ENCODE measurements at places on chromosomes 3 and 15.
A peak's percentile ranks its signal among the peaks of the same experiment; 100 is the strongest.

DNA sequence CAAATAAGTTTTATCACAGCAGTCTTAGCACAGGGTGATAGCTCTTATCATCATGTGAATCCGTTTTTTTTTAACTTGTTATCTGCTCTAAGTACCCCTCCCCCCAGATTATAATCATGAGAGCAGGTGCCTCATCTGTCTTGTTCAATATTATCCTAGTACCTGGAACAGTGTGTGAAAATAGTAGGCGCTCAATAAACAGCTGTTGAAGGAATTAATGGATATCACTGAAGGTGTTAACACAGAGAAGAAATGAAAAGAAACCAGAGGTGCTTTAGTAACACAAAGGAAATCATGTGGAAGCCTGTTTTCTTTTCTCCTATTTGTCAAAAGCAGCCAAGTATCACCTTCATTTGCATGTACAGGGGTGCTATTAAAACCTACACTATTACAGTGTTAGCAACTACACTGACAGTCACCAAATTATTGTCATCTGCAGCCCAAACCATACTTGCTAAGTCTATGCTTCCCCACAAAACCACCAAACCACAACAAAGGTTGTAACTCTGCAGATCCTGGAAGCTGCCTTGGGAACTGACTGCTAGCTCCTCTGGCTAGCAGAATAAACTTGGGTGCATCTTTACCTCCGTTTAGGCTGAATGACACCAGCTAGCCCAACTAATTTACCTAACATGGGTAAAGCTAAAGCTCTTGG is 2.9 kb downstream of the XPC start:
- peak; percentile 29 for ATAC-seq

DNA sequence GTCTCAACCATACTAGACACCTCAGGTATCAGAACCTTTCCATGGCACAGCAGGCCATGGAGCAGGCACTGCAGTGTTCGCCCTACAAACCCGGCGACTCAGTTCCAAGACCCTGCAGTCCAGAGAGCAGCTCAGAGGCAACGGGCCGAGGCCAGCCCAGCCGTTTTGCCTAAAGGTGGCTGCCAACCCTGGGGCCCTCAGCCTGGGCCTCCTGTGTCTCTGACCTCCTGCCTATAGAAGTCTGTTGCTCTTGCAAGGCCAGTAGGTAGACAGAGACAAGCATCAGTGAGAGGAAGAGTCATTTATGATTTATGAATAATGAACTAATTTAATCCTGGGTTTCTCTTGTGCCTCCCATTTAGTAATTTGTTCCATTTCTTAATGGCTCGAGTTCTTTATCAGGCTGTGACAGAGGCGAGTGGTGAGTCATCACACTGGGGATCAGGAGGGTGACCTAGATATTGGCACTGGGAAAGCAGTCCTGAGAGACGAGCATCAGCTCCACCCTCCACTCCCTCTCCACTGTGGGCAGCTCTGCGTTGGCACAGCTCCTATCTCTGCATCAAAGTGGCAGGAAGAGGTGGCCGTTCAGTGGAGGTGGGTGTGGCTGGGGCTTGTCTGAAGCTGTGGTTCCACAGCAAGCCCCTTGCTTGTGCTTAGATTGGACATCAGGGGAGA is 79.8 kb downstream of the ABHD5 start:
- ATAC-seq, result peak; percentile 65

- no peak for ATAC-seq
These were observed 604 bp upstream of the TJP1 start for GRCh38 chr15:29822684-29823459.

DNA sequence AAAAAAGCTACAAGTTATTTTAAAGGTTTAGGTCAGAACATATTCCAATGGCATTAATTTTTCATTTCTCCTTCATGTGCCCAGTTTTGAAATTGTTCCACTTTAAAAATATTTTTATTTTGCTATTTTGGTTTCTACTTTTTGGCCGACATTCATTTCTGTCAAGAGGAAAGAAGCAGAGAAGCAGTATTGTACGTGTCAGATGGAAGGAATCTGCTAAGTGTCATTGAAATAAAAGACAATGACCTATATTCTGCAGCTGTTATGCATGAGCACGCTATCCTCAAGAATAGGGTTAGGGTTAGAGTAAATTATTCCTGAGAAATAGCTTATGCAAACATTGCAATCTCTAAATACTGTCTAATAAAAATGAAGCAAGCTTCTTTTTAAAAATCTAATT is 941.7 kb downstream of the TUSC7 start:
- no peak for ATAC-seq

DNA sequence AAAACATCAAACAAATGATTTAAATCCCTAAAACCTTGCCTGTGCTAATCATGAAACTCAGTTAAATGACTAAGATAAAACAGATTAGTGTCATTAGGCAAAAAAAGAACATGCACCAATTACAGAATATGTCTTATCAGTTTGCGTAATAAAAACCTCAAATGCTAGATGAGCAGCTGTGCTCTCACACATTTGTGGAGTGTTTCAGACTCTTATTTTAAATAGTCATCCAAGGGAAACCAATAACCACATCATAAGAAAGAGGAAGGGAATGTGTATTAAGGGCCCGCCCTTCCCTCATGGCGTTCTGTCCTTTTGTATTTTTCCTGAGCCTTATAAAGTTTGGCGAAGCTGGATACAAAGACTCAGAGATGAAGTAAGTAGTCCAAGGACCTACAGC is 6.6 kb downstream of the SAMMSON start:
- ATAC-seq, result no peak

GRCh38 chr3:179760944-179761343 is 108.1 kb downstream of the USP13 start:
- ATAC-seq, result no peak

DNA sequence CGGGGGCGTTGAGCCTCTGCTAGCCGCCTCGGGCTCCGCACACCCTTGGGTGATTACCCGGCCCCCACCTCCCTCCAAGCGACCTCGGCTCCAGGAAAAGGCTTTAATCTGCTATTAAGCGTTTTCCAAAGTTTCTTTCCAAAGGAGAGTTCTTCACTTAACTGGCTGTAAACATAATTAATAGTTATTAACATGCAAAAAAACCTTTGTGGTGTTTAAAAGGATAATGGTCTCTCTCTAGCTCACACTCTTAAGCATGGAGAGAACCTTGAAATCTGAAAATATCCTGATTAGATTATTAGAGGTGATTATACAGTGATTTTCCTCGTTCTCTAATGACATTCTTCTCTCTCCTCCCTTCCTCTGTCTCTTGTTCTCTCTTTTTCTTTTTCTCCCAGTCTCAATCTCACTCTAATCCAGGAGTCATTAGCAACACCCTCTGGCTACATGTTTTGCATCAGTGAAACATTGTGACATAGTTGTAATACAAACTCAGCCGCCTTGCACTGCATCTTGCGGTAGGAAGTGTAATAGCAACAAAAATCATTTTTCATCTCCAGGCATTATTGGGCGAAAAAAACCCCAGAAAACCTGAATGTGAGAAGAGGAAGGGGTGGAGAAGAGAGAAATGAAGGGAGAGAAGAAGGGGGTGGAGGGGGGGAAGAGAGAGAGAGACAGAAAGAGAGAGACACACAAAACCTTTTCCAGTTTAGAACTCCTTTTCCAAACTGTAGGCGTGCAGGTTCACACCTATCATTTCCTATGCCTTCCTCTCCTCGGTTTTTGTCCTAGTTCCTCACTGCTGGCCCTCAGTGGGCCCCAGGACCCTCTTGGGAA is 24.4 kb downstream of the NR2F2 start:
- no peak for ATAC-seq

DNA sequence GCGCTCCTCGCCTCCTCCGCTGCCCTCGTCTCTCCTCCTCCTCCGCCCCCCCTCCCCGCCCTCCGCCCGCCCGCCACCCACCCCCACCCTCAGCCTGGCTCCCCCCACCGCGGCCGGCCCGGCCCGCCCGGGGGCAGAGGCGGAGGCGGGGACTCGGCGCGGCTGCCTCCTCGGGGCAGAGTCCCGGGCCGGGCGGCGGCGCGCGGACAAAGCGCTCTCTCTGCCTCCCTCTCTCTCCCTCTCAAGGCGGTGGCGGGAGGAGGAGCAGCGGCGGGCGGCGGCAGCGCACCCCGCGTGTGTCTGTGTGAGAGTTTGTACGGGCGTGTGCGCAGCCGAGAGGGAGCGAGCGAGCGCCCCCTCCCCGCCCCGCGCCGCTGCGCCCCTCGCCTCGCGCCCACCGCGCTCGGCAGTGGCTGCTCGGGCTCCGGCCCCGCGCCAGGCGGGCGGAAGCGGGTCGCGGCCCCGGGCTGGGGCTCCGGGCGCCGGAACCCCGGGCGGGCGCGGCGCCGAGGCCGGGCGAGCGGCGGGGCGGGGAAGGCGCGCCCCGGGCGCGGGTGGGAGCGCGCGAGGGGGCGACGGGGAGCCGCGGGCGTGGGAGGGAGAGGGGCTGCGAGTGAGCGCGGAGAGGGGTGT is at the start of gene IGF2BP2:
TSS of gene IGF2BP2 (minus strand) at position 37 of the 633 bp plus-strand sequence. CDS start 82 bp downstream, outside the sequence.
- peak; percentile 74 for ATAC-seq

- ATAC-seq, result no peak
These were observed 204.1 kb downstream of the CNTN3 start for GRCh38 chr3:74410276-74410941.

GRCh38 chr15:91945385-91945784 is 91.9 kb downstream of the SLCO3A1 start:
- ATAC-seq, result no peak

- no peak for ATAC-seq
These were observed 86.7 kb upstream of the ANKRD34C start for GRCh38 chr15:79195802-79196201.

- ATAC-seq, result no peak
These were observed 32.6 kb upstream of the SKIL start for GRCh38 chr3:170324962-170325361.

- no peak for ATAC-seq
These were observed 2.4 kb upstream of the RPL29 start for GRCh38 chr3:51997935-51998596.

- ATAC-seq, result no peak
These were observed 422.2 kb downstream of the GBE1 start for GRCh38 chr3:81339040-81339845.

DNA sequence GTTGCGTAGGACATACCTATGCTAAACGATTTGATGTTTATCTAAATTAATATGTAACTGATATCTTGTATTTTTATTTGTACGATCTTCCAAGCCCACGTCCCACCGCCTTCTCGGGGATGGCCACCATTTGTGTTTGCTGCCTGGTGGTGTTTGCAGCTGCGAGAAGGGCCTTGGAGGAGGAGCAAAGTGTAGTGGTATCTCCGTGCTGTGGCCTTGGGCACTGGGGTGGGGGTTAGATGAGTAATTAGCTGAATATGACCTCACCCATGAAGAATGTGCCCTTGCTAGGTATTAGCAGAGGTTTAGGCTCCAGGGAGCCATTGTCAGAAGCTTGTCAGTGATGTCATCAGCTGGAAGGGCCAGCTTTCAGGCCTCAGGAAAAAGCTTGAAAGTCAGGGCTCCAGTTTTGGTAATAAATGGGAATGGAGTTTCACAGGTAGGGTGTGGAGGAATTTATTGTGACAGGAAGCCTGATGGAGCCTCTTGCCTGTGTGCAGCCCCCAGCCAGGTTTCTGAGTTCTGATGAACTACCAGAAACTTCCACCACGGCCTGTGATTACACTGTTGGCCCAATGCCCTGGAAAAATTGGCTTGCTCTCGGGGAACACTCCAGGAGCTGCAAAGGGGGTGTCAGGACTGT is 41.0 kb downstream of the FLNB start:
- ATAC-seq, result no peak
